Epithelial cell of prostate (primary cell): ENCODE measurements at places on chromosomes 12 and 14.

GRCh38 chr14:77579780-77580179, 36.7 kb downstream of the SPTLC2 start:
- DNase-seq = no peak

DNA sequence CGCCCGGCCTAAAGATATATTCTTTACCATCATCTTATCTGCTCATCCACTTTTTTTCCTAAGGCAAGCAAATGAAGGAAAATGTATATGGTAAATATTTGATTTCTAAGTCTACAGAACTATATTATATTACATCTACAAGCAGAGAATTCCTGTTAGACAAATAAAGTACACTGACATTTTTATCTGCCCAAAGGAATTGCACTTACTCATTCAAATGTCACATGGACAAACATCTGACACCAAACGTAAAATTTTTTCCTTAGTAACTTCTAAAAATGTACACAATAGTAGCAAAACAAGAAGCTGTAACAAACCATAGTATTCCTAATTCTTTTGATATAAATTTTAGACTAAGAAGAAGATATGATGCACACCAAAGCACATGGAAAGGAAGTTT, 51.0 kb downstream of the SPPL3 start:
- no peak for DNase-seq

DNA sequence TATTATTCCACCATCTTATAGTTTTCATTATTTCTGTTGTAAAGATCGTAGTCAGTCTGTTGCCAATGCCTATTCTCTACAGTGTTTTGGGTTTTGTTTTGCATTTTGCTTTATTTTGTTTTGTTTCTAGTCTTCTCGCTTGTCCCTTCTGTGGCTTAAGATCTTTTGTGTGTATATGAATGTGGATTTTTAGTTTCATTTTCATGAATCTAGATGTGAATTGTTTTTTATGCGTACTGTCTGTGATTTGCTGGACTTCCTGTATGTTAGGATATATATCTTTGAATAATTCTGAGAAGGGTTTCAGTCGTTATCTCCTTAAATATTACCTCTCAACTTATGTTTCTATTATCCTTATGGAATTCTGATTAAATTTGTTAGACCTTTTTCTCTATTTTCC, 13.4 kb downstream of the C12orf42 start:
- DNase-seq = no peak

GRCh38 chr14:60679566-60680258, 30.4 kb upstream of the SIX1 start:
- no peak for DNase-seq

- no peak for DNase-seq
Measured at GRCh38 chr14:50666772-50667683, 1.1 kb downstream of the SAV1 start.

DNA sequence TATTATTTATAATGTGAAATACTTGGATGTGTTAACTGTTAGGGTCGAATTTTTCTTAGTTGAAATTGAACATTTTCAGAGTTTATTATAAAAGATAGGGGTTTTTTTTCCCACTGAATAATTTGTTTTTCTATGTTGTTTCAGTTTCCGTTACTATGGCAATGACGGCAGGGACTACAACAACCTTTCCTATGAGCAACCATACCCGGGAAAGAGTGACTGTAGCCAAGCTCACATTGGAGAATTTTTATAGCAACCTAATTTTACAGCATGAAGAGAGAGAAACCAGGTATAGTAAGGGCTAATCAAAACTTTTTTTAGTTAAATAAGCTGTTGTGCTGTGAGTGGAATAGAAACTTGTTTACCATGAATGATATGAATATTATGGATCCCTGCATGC, 35.1 kb upstream of the BMAL2 start:
- DNase-seq = no peak

DNA sequence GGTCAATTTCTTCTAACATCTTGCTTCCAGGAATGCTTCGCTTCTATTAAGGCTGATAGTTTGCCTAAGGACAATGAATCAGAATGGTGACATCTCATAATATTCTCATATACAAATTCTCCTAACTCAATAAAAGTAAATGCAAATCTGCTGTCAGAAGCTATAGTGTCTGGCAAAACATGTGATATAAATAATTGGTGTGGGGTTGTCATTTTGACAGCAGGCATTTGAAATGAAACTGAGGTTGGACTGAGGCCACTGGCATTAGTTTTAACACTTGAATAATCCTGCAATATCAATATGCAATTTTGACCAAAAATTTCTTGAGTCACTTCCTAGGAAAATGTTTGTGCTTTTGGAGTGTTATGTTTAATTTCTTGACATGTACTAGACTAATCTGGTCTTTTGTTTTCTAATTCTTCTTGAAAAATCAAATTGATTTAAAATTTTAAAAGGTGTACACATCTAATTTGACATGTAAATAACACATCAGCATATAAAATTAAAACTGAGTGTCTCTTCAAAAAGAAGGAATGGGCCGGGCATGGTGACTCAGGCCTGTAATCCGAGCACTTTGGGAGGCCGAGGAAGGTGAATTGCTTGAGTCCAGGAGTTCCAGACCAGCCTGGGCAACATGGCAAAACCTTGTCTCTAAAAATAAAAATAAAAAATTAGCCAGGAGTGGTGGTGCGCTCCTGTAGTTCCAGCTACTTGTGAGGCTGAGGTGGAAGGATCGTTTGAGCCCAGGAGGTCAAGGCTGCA, 92.3 kb upstream of the BTG1 start:
- no peak for DNase-seq

GRCh38 chr14:57831981-57832380, 33.9 kb downstream of the SLC35F4 start:
- DNase-seq = no peak

- no peak for DNase-seq
Measured at GRCh38 chr12:52213564-52214420, 19.3 kb upstream of the KRT7 start.

DNA sequence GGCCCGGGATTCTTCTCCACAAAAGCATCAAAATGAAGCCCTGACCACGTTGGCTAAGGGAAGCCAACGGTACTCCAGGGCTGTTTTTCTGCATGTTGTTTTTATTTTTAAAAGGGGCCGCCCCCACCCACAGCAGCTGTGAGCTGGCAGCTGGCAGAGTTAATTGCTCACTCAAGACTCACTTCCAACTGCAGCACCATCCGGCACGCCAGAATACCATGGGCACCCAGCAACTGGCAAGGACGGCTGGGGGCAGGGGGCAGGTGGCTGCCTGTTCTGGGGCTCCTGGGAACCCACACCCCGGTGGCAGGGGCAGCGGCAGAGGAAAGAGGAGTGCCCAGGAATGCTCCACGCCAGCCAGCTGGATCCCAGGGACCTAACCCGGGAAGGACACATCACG, 44.3 kb downstream of the NCOR2 start:
- no peak for DNase-seq

DNA sequence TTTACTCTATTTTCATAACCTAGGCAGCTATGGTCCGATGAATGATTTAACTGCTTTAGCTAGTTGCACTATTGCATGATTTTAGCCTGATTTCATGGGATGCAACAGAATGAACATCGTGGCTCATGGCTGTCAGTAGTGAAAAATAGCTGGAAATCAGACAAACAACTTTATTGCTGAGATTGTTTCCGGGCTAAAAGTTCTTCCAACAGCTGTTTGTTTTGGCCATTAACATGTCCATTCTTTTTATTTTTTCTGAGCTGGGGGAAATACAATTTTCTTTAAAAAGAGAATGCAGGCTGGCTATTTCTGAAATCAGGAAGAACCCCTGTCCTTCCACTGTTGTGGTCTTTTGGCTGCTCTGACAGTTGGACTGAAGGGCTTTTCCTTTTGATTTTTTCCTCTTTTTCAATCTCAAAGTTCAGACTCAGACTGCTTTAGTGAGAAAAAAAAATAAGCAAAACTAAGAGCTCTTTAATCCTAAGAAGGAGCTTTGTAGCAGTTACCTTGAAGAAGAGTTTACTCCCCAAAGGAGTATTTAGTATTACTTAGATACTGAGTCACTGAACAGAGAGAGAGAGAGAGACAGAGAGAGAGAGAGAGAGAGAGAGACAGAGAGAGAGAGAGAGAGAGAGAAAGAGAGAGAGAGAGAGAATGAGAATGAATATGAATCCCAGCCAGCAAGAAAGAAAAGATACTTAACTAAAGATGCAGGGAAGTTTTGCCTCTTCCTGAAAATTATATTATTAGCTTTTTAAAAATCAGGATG, at the start of gene NAV3:
TSS of gene NAV3 (plus strand) at position 312 of the 769 bp plus-strand sequence. CDS start 568 bp downstream, outside the sequence.
- DNase-seq = no peak

GRCh38 chr14:52467515-52468266, 84.6 kb downstream of the TXNDC16 start:
- no peak for DNase-seq

GRCh38 chr14:98594156-98594555, 677.8 kb downstream of the BCL11B start:
- no peak for DNase-seq

DNA sequence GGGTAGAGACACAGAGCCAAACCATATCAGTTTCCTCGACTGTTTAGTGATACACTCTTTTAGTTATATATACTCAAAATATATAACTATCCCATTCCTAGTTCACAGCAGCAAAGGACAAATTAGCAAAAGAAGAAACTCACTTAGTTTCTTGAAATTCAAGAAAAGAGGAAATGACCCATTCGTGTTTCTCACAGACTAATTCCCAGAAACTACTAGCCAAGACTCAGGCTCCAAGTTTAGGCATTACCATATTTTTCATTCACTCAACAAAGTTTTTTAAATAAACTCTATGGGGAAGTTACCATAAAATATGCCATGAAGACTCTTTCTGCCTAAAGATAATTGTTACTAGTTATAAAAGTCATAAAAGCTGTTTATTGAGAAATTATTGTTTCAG, 152.3 kb upstream of the DAAM1 start:
- no peak for DNase-seq

DNA sequence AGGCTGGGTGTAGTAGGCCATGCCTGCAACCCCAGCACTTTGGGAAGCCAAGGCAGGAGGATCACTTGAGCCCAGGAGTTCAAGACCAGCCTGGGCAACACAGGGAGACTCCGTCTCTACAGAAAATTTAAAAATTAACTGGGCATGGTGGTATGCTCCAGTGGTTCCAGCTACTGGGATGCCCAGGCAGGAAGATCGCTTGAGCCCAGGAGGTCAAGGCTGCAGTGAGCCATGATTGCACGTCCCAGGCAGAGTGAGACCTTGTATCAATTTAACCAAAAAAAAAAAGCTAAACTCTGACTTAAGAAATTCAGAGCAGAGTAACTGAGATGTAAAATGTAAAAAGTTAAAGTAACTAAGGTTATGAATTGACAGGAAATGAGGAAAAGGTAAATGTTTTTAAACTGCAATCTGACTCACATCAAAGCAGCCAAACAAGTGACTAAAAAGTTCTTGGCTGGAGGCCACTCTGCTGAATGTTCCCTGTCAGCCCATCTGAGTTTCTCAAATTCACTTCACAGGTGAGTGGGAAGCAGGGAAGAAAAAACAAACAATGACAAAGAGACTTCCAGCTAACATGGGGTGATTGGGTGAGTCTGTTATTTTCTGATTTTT, 21.3 kb downstream of the PRKD1 start:
- peak; percentile 82 for DNase-seq

- no peak for DNase-seq
Measured at GRCh38 chr12:25361511-25361910, 110.8 kb upstream of the KRAS start.

- DNase-seq = no peak
Measured at GRCh38 chr14:95503365-95504134, 12.9 kb downstream of the SYNE3 start.

- DNase-seq = no peak
Measured at GRCh38 chr12:46452061-46452615, 79.6 kb upstream of the SLC38A2 start.

DNA sequence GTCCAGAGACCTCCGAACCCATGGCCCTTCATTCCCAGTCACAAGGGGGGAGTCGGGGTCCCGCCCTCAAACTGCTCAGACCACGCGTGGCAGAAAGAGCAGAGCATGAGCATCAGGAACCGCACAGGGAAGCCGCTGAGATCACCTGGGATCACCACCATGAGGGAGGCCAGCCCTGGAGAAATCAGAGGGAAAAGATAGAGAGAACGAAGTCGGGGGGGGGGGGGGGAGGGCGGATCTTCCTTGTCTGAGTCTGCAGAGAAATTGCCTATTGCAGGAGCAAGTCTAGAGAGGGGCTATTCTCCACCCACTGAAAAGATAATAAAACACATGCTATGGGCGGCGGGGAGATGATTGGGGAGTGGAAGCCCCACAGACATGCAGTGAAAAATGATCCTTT, 884 bp upstream of the TMEM132C start:
- DNase-seq = no peak

DNA sequence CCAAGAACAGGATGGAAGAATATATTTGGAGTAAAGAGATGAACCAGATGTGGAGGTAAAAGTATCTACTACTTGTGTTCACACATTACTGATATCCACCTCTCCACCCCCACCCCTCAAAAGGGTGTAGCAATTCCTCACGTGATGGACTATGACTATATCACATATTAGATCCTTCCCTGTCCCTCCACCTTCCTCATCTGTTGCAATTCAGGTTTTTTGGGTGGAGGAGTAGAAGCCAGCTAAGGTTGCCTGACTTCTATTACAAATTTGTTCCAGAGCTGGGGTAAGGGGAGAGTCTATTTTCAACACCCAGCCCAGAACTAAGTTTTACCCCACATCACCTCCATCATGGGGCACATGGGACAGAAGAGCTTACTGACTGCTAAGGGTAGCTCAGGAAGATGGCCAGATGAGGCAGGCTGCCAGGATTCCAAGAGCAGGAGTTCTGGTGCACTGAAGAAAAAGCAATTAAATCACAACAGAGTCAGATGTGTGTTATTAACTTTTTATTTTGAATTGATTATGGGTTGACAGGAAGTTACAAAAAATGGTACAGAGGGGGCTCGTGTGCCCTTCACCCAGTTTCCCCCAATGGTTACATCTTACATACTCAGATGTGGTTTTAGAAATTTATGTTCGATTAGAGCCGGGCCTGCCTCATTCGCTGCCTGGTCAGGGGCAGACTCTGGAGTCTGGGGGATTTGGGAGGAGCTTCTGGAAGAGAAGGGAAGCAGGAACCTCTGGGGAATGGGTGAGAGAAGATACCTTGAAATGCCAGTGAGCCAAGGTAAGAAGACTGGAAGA, 2.1 kb downstream of the RNASE13 start:
- DNase-seq = no peak

DNA sequence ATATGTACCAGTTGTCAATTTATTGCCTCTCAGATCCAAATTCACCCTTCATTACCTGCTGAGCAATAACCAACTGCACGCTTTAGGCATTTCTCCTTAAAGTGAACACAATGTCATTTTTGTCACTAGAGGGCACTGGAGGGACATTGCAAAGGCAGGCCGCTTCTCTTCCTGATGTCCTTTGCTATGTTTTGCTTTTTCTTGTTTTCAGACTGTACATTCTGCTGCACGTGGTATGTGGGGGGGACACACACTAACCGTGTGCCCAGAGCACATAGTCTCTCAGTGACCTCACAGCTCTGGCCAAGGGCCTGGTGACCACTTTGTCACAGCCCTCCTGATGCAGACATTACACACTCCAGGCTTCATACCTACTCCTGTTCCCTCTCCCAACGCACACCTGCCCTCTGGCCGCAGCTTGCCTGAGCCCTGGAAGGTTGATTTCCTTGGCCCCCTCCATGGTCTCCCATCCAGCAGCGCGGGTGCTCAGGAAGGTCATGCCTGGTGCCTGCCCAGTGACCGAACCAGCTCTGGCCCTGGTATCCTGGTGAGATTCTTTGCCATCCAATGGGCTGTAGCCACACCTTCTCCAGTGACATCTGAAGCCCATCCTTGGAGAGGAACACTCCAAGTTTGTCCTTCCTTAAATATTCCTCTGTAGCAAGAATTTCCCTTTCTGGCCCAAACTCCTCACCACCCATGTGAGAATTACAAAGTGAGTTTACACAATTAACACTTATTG, 39.9 kb downstream of the MYO1H start:
- DNase-seq = no peak
